Suprapubic skin (tissue), 4 donors: ENCODE measurements at places on chromosomes 5 and 9. TPM values are rescaled to one million over a fixed set of nuclear protein-coding genes. Genes with fewer than 3 reads are reported as not detected.

Gene ZNF883
- 0.97 TPM for total RNA-seq

Gene MRPS27
- total RNA-seq: 63.7 TPM

Gene MEIKIN
- total RNA-seq: not detected

Gene ECM2
- 6.1 TPM for total RNA-seq

Gene F2R
- total RNA-seq: 48.6 TPM
